ENCODE measurements at places on chromosomes 12 and 14.

DNA sequence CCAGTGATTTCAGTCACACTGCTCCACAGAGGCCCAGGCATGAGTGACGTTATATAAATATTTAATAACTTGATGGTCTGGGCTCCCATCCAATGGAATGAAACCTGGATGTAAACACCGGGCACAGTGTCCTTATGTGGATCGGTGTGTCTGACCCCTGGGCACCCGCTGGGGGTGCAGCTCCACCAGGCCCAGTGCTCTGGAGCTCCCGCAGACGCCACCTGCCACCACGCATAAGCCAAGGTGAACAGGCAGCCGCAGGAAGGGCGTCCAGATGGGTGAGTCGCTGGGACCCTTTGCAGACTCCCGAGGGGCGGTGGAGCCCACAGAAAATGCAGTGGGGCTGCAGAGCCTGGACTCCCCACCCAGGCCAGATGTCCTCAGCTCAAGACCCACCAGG is 121.6 kb downstream of the SCARB1 start:
- DNase-seq = no peak

GRCh38 chr12:39145175-39145999 is 240.0 kb upstream of the CPNE8 start:
- peak; percentile 48 for DNase-seq

DNA sequence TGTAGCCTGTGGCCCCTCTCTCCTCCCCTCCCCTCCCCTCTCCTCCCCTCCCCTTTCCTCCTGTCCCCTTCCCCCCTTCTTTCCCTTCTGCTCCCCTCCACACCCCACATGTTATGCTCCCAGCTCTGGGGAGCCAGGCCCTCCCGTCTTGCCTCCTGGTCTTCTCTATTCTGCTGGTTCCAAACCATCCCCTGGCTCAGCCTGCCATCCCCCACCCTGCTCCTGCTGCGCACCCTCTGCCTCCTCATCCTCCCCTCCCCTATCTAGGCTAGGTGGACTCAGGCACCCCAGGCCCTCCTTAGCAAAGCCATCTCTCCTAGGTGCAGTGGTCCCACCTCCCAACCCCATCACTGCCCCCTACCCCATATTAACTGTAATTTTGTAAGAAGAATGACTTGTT is 99.5 kb downstream of the CALM1 start:
- no peak for DNase-seq

DNA sequence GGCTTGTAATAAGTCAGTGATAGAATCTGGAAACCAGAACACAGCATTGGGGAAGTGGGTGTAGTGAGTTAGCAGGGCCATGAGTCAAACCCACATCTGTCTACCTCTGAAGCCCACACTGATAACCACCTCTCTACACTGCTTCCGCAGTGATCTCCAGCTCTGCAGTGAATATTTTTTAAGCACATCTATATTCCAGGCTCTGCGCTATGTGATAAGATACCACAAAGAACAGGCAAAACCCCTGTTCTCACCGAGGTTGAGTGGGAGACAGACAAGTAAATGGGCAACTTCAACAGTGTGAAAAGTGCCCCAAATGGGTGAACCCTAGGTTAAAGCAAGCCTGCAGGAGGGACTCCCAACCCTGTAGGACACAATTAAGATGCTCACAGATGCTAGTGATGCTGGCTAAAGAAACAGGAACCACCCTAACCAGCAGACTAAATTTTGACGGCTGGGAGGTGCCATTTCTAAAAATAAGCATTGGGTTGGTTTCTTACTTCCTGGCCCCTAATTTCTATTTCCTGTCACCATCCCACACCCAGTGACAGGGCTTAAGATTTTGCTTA is 375.0 kb downstream of the DPF3 start:
- DNase-seq = peak; percentile 74

- DNase-seq = no peak
Measured at GRCh38 chr12:48750769-48751356, 34.4 kb upstream of the CCNT1 start.

- no peak for DNase-seq
Measured at GRCh38 chr12:66289485-66289884, 12.8 kb upstream of the HELB start.

DNA sequence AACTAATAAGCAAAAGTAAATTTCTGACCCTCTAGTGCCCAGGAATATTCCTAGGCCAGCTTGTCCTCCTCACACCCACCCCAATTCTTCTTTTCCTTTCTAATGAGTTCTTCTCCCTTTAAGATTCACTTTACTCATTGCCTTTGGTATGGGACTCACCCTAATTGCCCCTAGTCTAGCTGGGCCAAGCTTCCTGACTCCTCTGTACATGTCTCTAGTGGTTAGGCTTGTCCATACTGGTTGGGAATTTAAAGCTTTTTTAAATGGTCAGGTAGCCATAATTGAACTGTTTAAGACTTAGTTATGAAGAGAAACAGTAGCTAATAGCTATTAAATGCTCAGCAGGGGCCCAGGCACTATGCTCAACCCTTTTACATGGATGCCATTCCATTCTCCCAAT is 248.2 kb downstream of the C12orf42 start:
- no peak for DNase-seq

DNA sequence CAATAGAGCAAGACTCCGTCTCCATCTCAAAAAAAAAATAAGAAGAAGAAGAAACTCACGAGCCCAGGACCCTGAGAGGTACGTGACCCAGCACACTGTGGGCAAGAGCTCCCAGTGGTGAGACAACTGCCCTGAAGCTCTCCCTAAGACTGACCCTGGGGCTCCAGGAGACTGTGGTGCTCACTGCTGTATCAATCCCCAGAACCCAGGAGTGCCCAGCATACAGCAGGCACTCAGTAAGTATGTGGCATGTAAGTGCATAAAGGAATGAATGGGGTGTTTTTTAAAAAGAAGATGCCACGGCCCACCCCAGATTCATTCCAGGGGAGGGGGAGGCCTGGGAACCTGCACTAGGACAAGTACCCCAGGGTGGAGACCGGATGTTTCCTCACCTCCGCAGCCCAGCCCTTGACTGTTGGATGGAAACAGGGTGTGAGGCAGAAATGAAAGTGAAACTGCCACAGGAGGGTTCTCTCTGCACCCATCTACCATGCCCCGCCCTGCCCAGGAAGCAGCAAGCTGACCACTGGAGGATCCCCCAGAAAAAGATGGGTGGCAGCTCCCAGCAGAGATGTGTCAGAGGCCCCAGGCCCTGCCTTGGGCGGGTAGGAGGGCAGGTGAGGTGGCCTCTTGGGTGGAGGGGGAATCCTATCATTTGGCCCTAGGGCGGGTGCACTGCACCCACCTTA is 12.2 kb downstream of the ITPK1 start:
- DNase-seq = peak; percentile 89

DNA sequence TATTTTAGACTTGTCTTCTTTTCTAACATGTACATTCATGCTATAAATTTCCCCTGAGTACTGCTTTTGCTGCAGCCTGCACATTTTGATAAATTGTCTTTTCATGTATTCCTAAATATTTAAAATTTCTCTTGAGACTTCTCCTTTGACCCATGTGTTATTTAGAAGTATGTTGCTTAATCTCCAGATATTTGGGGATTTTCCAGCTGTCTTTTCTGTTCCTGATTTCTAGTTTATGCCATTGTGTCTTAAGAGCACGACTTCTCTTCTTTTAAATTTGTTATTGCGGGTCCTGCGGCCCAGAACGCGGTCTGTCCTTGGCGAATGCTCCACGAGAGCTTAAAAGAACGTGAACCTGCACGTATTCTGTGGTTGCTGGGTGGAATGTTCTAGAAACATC is 136.4 kb downstream of the KIF26A start:
- DNase-seq = no peak

DNA sequence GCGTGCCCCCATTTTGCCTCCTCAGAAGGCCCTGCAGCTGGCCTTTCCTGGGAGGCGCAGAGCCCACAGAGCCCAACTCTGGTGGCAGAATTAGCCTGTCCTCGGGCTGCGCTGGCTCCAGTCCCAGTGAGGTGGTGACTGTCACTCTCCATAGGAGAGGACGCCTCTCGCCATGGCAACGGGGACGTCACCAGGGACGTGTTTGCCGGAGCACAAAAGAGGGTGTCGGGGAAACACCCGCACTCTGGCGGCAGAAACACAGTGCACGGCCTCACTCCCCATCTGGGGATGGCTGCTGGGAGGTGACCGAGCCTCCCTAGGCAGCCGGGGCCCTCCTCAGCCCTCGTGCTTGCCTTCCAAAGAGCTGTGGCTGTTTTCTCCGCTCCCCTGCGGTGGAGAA is 50.2 kb upstream of the NCOR2 start:
- DNase-seq = no peak

GRCh38 chr14:103834956-103835355 is 12.4 kb downstream of the PPP1R13B start:
- no peak for DNase-seq

- DNase-seq = no peak
Measured at GRCh38 chr12:39574378-39574777, 45.2 kb downstream of the ABCD2 start.

GRCh38 chr14:101187816-101188570 is 284.5 kb upstream of the RTL1 start:
- DNase-seq = peak; percentile 9

- no peak for DNase-seq
Measured at GRCh38 chr12:1532375-1533165, 61.8 kb downstream of the FBXL14 start.

- no peak for DNase-seq
Measured at GRCh38 chr14:100844082-100844408, 18.1 kb downstream of the MEG3 start.

- DNase-seq = no peak
Measured at GRCh38 chr14:64685371-64686281, 18.6 kb upstream of the PLEKHG3 start.

- DNase-seq = no peak
Measured at GRCh38 chr14:24938593-24938992, 111.4 kb downstream of the STXBP6 start.

GRCh38 chr14:41957459-41957858 is 350.8 kb downstream of the LRFN5 start:
- no peak for DNase-seq

GRCh38 chr12:111298582-111299436 is 70.1 kb downstream of the PHETA1 start:
- DNase-seq = peak; percentile 42

DNA sequence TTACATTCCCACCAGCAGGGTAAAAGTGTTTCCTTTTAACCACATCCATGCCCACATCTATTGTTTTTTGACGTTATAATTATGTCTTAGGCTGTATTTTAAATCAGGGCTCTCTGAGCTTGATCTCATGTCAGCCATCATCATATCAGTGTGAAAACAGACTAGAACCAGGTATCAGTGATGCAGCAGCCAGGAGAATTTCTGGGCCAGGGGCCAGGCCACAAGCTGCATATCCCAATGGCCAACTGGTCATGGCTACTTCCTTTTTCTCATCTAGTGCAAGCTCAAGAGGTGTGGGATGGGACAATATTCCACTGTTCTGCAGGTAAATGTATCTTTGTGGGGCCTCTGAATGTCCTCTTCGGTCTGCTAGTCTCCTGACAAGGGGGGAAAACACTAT is 125.1 kb downstream of the CRADD start:
- DNase-seq = no peak
